ENCODE measurements at places on chromosomes 4 and X.

GRCh38 chr4:87937523-87937922 lies 38.0 kb upstream of the SPP1 start:
- no peak for DNase-seq

DNA sequence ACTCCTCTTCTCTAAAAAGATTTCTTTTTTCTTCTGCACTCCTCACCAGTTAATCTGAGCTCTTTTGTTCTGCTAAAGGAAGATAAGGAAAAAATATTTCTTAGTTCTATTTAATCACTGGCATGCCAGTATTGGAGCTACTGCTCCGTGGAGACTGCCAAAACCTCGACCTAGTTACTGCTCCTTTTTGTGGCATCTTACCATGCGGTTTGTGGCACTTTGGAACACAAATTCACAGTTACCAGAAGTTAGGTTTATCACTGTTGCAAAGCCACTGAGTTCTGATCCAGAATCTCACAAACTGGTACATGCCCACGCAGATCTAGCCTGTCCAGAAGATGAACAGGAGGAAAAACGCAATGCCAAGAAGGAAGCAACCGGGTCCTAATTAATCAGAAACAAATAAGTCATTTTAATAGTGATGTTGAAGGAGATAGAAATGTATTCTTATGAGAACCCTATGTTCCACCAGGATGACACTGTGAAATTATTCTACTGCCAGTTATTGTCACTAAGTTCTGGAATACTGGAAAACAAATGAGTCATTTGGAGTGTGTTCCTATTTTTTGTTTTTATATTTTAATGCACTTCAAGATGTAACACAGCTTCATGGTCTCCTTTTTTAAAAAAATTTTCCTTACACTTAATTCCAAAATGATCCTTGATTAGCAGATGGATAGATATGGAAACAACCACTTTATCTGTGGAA lies 106.7 kb upstream of the GK2 start:
- DNase-seq: no peak

DNA sequence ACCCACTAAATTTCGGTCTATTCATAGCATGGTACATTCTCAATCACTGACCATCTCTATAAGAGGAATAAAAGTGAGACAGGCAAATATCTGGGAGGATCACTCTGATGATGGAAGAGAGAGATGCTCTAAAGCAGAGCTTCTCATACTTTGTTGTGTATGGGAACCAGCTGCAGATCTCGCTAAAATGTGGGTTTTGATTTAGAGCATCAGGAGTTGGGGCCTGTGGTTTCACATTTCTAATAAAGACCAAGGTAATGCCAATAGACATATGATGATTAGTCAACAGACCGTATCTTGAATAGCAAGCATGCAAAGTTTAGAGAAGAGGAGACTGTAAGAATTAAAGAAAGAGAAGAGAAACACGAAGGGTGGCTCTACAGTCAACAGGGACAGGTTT lies 107.4 kb upstream of the FTHL17 start:
- DNase-seq: no peak

GRCh38 chr4:186942758-186943377 lies 219.2 kb upstream of the FAT1 start:
- DNase-seq: no peak

DNA sequence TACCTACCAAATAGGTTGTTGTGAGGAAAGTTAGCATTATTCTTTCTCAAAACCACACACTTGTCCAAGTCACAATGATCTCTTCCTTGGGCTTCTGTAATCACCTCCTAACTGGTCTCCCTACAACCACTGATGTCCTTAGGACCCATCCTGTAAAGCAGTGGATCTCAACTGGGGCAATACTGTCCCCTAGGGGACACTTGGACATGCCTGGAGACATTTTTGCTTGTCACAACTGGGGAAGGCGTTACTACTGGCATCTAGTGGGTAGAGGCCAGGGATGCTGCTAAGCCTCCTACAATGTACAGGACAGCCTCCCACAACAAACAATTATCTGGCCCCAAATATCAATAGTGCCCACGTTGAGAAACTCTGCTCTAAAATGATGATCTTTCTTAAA lies 118.7 kb upstream of the AP1S2 start:
- no peak for DNase-seq

GRCh38 chr4:21113496-21114223 lies 413.4 kb downstream of the PACRGL start:
- DNase-seq: no peak

GRCh38 chr4:148735432-148736155 lies 293.4 kb upstream of the NR3C2 start:
- DNase-seq: no peak

- no peak for DNase-seq
These were observed 102.2 kb downstream of the MXRA5 start for GRCh38 chrX:3244203-3244743.

DNA sequence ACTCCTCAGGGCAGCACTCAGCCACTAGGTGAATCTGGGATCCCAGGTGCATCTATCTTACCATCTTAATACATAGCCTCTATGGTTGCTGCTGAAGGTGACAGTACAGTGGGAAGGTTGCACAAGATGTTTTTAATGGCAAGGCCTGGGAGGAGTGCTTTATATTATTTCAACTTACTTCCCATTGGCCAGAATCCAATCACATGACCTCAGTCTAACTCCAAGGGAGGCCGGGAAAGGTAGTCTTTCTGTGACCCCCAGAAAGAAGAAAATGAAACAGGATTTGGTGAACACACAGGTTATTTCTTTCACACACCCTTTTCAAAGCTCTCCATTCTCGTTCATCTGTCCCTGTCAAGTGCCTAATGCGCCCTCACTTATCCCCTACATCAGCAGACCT lies 189.1 kb upstream of the ATP6AP2 start:
- no peak for DNase-seq

DNA sequence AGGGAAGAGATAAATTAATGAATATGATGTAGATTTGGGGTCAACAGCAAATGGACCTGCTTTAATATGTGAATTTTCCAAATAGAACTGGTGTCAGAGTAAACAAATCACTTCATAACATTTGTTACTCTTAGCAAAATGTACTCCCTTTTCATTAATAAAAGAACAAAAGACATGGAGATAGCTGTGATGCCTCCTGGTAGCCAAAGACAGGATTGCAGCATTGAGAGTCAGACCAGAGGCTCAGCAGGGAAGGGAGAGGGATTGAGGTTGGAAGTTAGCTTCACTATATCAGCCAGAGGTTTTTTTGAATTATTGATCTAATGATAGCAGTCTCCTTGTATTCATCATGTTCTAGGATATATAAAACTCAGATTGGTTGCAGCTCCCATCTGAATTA lies 17.4 kb upstream of the RAB40A start:
- no peak for DNase-seq

DNA sequence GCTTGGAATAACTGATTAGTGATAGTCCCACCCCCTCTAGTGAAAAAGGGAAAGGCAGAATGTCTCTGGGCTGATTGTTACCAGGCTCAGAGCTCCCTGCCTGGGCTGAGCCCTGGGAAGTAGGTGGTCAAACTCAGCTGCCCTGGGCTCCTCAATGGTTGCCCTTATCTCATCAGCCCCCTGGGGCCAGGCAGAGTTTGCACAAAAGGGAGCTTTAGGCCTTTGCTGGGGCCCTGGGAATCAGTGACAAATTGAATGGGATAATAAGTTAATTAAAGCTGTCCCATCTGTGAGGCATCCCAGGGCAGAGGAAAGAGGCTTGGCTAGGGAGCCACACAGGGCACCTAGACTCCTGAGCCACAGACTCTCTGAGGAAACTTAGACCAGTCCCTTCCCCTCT lies 89.0 kb downstream of the EFNB1 start:
- DNase-seq: no peak

- no peak for DNase-seq
These were observed 22.8 kb upstream of the ARHGAP24 start for GRCh38 chr4:85452058-85452731.

- no peak for DNase-seq
These were observed 128.5 kb downstream of the LARP7 start for GRCh38 chr4:112765317-112765974.

DNA sequence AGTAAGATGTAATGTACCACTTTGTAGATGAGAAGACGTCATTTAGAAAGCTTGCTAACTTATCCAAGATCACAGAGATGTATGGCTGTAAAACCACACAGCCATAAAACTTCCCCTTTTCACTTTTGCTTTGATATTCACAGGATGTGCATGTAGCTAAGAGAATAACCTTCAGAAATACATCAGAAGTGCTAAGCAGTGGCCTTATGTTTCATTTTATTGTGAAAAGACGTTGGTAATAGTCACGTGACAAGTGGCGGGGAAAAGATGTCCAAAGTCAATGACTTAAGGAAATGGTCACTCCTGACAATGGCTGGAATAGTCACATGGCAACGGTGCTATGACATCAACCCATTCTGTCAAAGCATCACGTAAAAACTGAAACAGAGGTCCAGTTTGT lies 12.9 kb upstream of the WDR17 start:
- no peak for DNase-seq

GRCh38 chr4:11650801-11651596 lies 222.3 kb upstream of the HS3ST1 start:
- no peak for DNase-seq

- no peak for DNase-seq
These were observed 513.7 kb downstream of the RPA4 start for GRCh38 chrX:97397371-97397770.

DNA sequence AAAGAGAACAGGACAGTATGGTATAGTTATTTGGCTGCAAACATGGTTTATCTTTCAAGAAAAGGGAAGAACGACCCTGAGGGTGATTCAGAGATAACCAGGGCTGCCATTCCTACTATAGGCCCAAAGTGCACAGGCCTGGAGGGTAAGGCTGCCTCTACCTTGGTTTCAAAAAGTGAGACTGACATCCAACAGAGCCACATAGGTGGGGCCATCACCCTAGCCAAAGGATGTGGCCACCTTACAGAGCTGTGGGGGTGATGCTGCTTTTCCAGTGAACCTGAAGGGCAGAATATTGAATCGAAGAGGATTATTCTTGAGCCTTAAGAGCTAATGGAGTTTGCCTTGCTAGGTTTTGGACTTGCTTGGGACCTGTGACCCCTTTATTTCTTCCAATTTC lies 15.7 kb downstream of the SH2D1A start:
- no peak for DNase-seq

DNA sequence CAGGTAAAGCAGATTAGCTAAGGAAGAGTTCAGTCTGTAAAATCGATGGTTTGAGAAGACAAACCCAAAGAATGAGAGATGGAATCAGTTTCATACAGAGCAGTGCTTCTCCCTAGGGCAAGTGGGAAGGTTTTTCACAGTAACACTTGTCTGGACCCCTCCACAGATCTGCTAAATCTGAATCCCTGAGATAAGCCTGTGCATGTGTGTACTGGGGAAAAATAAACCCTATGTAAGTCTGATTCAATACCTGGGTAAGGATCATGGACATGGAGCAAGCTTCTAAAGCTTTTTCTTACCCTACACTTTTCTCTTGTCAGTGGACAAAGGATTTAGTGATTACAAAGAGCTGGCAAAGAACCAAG lies 13.6 kb downstream of the ELOVL6 start:
- no peak for DNase-seq

GRCh38 chr4:133162941-133163340 lies 13.8 kb downstream of the PCDH10 start:
- no peak for DNase-seq

- DNase-seq: no peak
These were observed 1151.3 kb upstream of the IGFBP7 start for GRCh38 chr4:58261526-58261925.

- DNase-seq: no peak
These were observed 41.0 kb downstream of the CD99L2 start for GRCh38 chrX:150857453-150857852.

- DNase-seq: no peak
These were observed 7.7 kb downstream of the GPR50 start for GRCh38 chrX:151183912-151184565.

GRCh38 chr4:30696191-30696590 lies 24.0 kb upstream of the PCDH7 start:
- no peak for DNase-seq

GRCh38 chrX:64792598-64793337 lies 183.5 kb downstream of the ZC4H2 start:
- DNase-seq: no peak

GRCh38 chrX:100408713-100409609 lies 1.1 kb downstream of the PCDH19 start:
- no peak for DNase-seq

GRCh38 chr4:3342182-3342854 lies 49.5 kb downstream of the RGS12 start:
- no peak for DNase-seq

- no peak for DNase-seq
These were observed 33.6 kb upstream of the PDGFC start for GRCh38 chr4:157005193-157005592.

GRCh38 chr4:16442296-16442695 lies 216.0 kb upstream of the TAPT1 start:
- DNase-seq: no peak

DNA sequence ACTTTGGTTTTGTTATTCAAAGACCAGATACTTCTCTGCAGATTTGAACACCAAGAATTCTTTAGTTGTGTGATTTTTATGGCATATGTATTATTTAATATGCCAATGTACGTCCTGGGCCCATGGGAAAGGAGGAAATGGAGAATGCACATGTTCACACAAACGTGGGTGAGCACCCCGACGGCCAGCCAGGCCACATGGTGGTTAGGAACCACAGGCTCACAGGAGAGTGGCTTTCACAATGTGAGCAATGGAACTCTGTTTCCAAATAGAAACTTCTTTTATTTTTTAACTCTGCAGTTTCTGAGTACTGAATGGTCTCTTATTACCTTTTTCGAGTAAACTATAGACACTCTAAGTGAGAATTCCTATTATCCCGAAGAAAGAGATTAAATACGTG lies 58.0 kb upstream of the UNC5C start:
- no peak for DNase-seq

- DNase-seq: peak; percentile 0
These were observed 265.9 kb downstream of the ADAMTS3 start for GRCh38 chr4:72302981-72303704.

DNA sequence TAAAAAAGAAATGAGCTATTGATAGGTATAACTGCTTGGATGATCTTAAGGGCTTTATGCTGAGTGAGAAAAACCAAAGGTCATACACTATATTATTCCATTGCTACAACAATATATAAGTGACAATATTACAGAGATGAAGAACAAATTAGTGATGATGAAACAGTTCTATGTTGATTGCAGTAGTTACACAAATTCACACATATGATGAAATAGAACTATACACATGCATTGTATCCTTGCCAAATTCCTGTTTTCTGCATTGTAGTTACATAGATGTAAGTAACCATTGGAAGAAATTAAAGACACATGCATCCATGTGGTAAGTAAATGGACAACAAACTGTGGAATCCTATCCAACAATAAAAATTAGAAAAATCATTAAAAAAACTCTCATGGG lies 76.5 kb downstream of the CENPC start:
- no peak for DNase-seq

DNA sequence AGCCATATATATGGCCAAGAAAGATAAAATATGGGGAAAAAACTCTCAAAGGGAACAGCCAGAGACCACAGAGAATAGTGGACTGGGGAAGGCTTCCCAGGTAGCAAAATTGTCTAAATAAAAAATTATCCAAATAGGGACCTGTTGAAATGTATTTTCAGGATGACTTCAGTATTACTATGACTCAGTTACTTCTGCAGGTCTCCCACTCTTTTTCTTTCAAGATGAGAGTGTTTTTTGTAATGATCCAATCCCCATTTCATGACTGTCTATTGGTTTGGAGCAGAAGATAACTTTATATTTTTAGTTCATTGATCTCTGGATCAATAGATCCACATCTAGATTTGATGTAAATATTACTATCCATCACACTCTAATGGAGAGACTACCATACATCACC lies 372.1 kb upstream of the EMCN start:
- DNase-seq: no peak

- no peak for DNase-seq
These were observed 216.8 kb upstream of the PSAPL1 start for GRCh38 chr4:7651461-7651921.

GRCh38 chr4:161881370-161881769 lies 282.4 kb downstream of the FSTL5 start:
- no peak for DNase-seq

Data from activated CD4-positive, CD25-positive, alpha-beta regulatory T cell (primary cell).